ENCODE measurements at places on chromosomes 11 and 22.

DNA sequence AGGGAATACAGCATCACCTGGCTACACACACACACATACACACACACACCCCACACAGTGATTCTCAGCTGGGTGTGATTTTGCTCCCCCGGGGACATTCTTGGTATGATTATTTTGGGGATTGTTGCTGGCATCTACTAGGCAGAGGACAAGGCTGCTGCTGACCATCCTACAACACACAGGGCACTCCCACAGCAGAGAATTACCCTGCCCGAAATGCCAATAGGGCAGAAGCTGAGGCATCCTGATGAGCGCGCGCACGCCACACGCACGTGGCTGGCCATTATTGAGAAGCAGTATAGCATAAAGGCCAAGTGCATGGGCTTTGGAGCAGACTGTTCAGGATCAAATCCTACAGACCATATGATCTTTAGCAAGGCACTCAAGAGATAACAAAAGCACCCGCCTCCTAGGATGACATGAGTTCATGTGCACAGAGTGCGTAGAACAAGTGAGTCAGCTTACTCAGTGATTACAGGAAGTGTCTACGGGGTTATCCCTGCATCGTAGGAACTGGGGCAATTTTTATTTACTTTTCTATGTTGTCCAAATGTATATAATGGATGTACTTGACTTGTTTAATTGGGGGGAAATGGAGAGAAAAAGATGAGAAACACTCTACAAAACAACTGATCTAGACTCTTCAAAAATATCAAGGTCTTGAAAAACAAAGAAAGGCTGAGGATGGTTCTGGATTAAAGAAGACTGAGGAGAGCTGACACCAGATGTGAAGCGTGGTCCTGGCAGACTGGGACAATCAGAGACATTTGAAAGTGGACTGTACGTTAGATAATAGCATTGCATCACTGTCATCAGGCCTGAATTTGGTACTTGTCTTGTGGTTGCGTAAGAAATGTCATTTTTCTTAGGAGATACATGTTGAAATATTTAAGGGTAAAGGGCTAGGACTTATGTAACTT lies 7.2 kb upstream of the EHD1 start:
- DNase-seq: no peak

DNA sequence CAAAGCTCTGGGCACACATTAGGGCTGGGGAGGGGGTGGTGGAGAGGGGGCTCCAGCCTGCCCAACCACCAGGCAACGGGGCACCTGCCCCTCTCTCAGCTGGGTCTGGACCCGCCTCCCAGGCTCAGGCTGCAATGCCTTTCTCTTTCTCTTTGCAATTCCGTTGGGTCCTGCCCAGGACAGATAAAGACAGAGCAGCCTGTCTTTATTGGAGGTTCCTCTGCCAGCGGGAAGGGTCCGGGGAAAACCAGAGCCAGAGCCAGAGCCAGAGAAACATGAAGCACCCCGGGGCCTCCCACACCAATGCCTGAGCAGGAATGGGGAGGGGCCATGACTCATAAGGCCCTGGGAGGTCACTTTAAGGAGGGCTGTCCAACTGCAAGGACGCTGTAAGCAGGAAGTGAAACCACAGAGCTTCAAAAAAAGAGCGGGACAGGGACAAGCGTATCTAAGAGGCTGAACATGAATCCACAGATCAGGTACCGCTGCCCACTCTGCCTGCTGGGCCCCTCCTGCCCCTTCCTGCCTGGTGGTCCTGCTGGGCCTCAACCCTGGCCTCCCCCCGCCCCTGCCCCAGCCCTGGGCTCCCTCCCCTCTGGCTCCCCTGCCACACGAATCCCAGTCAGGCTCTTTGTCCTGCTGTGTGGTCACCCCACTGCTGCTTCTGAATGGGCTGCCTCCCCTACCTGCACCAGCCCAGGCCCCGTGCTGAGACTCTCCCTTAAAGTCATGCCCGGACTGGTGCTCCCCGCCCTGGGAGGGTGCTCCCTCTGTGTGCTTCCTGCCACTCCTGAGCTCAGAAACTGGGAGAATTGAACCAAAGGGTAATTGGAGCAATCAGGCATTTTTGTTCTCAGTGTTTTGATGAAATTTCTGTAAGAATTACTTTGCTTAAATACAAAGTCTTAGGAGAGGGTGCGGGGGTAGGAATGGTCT lies at the start of gene APOBEC3B:
Gene APOBEC3B, plus strand, starts transcription at position 356 of the 936 bp plus-strand sequence. Its CDS starts 107 bp downstream, at position 463.
- peak; percentile 49 for DNase-seq

GRCh38 chr22:47553436-47553835 lies 791.0 kb downstream of the TBC1D22A start:
- no peak for DNase-seq

- no peak for DNase-seq
Measured at GRCh38 chr11:44208976-44209603, 100.8 kb downstream of the ALX4 start.
